IMR-90 (cell line): ENCODE measurements at places on chromosomes 13 and 19.

GRCh38 chr19:34305221-34306083 lies 51.1 kb downstream of the GARRE1 start:
- no peak for DNase-seq

- peak; percentile 37 for DNase-seq
Measured at GRCh38 chr13:37326334-37326733, 220.9 kb upstream of the CSNK1A1L start.

DNA sequence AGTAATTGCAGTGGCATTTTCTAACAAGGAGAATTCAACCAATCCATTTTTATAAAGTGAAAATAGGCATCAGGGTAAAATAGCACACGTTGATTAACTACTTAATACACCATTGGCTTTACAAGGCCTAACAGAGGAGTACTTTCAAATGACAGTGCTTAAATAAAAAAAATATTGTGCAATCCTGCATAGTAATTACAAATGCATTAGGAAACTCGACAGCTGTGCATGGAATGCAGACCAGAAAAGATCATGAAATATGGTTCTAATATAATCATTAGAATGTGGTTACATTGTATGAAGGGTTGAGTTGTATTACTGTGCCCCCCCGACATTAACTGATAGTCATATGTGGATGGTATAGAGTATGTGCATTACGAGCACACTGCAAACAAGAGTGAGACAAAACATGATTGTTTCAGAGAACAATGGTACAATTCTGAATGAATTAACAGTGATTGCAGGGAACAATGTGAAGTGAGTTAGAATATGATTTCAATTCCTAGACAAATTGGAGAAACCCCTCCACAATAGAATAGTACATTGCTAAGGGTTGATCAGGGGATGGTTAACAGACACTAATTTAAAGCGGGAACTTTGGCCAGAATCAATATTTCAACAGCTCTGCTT lies 270.6 kb downstream of the GPC5 start:
- DNase-seq: no peak

DNA sequence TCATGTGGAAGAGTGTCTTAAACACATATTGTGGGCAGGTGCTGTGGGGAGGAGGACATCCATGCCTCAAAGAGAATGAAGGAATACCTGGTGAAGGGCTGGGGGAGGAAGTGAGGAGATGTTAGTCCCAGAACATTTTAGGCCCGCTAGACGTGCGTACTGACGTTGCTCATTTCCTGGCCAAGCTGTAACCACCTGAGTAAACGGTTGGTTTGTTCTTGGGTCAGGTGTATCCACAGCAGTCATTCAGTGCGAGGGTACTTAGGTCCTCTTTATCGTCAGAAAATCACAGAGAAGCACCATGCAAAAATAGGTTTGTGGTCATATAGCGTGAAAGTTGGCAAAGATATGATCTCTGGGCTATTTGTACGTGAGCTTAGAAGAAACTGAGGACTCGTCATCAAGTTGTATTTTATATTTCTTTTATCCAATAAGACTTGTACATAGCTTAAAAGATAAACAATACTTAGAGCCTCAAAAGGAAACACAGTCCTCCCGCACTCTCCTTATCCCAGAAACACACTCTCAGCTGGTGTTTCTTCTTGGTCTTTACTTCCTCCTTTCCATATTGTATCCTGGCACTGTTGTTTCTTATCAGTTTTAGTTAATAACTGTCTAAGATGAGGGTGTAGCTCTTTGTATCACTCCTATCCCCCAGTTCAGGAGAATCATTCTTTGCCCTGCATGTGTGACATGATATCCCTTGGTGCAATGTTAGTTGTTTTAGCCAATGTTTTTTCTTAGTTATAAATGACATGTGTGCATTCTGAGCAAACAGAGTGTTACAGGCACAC lies 52.0 kb downstream of the ARHGEF7 start:
- no peak for DNase-seq

GRCh38 chr13:27264181-27264580 lies 6.4 kb upstream of the RASL11A start:
- peak; percentile 89 for DNase-seq

- DNase-seq: no peak
Measured at GRCh38 chr13:113514847-113515246, 24.3 kb upstream of the DCUN1D2 start.

- DNase-seq: no peak
Measured at GRCh38 chr13:99642841-99643240, 141.6 kb downstream of the TM9SF2 start.

DNA sequence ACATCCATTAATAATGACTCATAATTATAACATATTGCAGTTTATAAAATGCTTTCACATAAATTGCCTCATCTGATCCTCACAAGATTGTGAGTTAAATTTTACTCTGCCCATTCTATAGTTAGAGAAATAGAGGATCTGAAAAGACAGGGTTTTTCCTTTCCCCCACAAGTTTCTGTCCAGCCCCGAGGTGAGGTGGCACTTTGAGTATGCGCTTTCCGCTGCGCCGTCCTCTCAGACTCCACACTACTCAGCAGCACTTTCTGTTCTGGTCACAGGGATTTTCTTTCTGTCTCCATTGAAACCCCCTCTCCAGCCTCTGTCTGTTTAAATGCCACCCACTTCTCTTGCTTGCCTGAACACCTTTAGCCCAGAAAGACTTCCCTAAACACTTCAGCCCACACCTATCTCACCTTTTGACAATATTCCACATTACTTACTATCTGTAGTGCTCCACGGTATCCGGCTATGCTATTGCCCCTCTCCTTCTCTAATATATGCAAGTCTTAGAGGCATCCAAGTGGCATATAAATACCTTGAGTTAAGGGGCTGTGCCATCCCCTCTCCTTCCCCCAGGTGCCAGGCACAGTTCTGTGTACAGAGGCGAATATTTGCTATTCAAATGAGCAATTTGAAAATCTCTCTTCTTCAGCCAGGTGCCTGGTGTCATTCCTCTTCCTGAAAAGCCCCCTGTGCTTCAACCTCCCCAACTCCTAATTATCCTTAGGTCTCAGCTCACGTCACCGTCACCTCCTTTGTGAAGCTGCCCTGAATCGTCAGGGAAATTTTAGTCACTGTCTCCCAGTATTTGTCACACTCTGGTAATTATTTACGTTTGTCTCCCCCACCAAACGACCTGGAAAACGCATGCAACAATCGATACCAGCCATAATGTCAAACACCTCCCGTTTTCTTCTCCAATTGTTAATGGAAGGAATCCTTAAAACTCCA lies 268.7 kb downstream of the NHLRC3 start:
- no peak for DNase-seq

- DNase-seq: no peak
Measured at GRCh38 chr13:20121159-20121525, 39.7 kb downstream of the GJA3 start.
